Upper lobe of left lung (tissue), 6 donors: ENCODE measurements at places on chromosomes 3 and 15. TPM values are rescaled to one million over a fixed set of nuclear protein-coding genes. Genes with fewer than 3 reads are reported as not detected.

The GLT8D1 gene
- total RNA-seq = 36.6 TPM

The DUOXA1 gene
- total RNA-seq = 274 TPM

The PLA2G4D gene
- total RNA-seq = not detected

The SLC7A14 gene
- not detected for total RNA-seq

The CSPG5 gene
- total RNA-seq = 6.8 TPM
